ENCODE measurements at places on chromosomes 1 and 21. TPM values are rescaled to one million over a fixed set of nuclear protein-coding genes. Genes with fewer than 3 reads are reported as not detected.
A peak's percentile ranks its signal among the peaks of the same experiment; 100 is the strongest.

DNA sequence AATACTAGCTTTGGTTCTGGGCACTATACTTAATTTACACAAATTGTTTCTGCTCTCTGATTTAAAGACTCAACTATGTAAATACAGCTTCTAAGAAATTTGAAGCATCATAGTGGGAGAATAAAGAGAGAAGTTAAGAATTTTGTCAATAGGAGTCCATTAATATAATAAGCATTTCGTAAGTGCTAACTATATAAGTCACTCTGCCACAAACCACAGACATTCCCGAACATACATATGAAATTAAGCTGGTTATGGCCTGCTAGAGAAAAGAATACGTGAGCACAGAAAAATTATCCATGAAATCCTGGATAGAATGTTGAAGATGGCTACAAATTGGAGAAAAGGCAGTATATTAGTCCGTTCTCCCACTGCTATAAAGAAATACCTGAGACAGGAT is 526.2 kb downstream of the MRPL39 start:
- DNase-seq = no peak

DNA sequence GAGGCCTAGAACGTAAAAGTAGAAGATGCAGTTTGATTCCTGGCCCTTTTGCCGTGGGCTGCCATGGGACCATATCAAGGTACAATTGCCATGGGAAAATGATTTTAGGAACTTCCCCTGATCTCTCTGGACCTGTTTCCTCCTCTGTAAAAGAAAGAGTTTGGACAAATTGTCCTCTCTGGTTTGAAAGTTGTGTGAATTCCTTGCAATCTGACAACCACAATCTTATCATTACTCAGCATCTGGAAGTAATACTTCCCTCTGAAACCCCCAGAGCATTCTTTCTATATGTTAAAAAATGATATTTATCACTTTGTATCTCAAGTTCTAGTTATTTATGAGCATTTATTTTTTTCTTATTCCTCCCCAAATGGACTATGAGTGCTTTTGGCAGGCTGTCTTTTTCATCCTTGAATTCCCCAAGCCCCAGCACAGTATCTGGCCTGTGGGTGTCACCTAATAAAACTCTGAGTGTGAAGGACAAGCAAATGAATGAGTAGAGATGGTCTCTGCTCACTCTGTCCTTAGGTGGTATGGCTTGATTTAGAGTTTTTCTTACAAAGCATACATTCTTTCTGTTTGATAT is 181.1 kb downstream of the DYRK1A start:
- no peak for DNase-seq

- peak; percentile 9 for DNase-seq
These were observed 3.9 kb downstream of the EGLN1 start for GRCh38 chr1:231418101-231418740.

DNA sequence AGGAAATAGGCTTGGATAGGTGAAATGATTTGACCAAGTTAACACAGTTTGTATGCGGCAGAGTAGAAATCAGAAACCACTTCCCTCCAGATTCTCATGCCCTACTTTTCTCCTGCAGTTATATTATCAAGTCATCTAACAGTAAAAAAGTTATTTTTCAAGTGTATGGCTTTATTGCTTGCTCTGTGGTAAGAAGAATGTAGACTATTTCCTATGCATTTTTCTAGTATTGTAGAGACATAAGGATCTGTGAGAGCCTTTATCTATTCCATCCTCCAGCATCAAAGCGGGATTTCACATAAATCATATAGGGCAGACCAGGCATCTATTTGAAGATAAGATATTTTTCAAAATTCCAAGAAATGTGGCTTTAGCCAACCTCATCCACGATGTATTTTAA is 208.5 kb downstream of the TTLL7 start:
- DNase-seq = no peak

DNA sequence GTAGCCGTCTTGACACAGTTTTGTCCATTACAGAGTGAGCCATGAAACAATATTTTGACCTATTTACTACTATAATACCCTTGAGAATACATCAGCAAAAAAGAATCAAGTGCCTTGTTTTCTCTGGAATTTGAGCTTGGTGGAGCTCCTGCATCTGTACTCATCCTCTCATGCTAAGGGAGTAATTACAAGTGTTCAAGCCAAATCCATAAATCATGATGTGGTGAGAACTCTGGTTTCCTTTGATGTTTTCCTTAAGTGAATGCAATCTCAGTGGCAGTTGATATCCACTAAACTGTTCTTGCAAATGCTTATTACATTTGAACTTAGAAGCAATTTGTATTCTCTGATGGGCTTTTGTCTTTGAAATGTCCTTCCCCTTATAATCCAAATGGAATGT is 824.6 kb upstream of the TMPRSS15 start:
- DNase-seq = no peak

DNA sequence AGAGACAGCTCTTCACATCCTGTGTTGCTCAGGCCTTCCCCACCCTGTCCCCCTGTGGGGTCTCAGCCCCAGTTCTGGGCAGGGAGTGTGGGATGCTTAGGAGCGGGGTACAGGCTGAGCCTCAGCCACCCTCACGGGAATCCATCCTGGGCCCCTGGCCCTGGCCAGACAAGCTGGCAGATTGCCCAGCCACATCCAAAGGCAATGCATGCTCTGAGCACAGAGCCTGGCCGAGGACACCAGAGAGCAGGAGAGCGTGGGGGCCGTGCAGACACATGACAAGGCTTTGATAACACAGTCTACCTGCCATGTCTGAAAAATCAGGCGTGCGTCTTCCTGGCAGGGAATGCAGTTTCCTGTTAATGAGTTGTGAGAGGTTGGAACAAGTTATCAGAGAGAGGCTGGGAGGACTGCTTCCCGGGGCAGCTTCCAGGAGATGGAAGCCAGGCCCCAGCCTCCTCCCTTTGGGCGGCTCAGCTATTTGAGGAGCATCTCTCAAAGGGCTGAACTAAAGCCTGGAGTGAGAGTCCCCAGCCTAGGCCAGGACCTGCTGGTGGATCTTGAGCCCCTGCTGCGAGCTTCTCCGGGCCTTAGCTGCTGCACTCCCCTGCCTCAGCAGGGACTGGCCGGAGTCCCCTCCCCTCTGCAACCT is 72.2 kb upstream of the SELENON start:
- peak; percentile 85 for DNase-seq

DNA sequence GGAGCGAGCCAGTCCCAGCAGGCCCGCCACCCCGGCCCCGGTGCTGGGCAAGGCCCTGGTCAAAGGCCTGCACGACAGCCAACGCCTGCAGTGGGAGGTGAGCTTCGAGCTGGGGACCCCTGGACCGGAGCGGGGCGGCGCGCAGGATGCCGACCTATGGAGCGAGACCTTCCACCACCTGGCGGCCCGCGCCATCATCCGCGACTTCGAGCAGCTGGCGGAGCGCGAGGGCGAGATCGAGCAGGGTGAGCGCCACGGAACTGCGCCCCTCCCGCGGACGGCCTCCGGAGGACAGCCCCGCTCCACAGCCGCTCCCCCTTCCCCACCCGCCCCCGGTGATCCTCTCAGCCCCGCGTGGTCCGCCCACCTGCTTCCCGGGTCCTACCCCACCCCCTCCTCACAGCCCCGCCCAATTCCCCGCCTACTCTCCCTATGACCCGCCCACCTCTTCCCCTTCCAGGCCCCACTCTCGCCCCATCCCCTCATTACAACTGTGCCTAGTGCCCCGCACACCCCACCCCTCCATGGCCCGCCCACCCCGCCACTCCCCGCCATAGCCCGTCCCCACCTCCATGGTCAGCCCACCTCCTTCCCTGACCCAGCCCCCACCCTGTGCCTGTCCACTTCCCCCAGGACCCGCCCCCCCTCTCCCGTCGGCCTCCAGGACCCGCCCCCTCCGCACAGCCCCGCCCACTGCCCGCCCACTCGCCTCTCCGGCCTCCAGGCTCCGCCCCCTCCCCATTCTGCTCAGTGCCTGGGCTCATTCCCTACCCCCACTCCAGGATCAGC is 52.7 kb downstream of the VWA5B1 start:
- DNase-seq = peak; percentile 61

The HUNK gene
- total RNA-seq = 2.4 TPM

The NR5A2 gene
- total RNA-seq = 8.5 TPM

The SYPL2 gene
- total RNA-seq = 0.31 TPM

All from lung (tissue), 17 donors.